ENCODE measurements at places on chromosomes 2 and 18.
A peak's percentile ranks its signal among the peaks of the same experiment; 100 is the strongest.

DNA sequence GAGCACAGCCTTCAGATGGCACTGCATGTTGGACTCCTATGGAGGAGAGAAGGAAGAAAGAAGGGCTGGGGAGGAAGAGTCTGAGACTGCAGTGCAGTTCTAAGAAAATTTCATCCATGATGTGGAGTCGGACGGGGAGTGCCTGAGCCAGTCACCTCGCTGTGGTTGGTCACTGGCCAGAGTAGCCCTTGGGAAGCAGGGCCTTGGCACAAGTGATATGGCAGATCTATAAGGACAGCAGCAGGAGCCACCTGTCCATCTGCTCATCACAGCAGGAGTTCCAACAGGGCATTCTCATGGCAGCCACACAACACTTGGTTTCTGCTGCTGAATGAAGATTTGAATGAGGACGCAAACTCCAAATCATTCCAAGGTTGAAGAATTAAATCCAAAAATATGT is 314.8 kb downstream of the CYP26B1 start:
- DNase-seq = no peak

GRCh38 chr2:30393510-30393909 is 53.5 kb upstream of the LCLAT1 start:
- DNase-seq = no peak

- no peak for DNase-seq
Observed at GRCh38 chr2:143802242-143802641, 673.0 kb downstream of the ARHGAP15 start.

DNA sequence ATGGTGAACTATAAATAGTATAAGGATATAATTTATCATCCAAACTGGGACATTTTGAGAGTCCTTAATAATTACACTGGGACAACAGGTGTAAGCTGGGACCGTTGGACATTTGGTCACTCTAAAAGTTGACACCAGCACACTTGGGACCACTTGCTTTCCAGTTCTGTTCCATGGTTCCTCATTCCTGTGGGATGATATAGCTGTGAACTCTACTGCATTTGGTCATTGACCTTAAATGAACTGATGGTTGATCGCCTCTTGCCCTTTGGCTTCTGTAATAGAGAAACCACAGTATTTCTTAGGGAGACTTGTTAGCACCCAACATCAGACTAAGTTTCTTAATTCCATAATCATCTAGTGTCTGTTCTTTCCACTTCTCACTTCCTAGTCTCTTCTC is 46.7 kb downstream of the EML6 start:
- no peak for DNase-seq

DNA sequence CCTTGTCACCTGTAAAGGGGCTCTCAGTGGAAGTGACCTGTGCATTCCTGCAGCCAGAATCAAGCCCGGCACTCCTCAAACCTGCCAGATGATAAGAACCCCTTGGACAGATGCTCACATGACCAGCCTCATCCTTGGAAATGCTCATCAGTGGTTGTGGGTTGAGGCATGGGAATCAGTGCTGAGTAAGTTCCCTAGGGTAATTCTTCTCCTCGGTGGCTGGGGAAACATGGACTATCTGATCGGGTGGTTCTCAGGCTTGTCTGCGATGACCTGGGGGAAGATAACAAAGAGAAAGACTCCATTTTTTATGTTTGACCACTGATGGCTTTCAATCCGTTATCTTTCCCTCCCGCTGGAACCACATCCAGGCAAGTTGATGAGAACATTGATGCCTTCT is 84.0 kb downstream of the SPP2 start:
- no peak for DNase-seq

GRCh38 chr18:38576349-38576748 is 1010.8 kb upstream of the CELF4 start:
- DNase-seq = no peak

DNA sequence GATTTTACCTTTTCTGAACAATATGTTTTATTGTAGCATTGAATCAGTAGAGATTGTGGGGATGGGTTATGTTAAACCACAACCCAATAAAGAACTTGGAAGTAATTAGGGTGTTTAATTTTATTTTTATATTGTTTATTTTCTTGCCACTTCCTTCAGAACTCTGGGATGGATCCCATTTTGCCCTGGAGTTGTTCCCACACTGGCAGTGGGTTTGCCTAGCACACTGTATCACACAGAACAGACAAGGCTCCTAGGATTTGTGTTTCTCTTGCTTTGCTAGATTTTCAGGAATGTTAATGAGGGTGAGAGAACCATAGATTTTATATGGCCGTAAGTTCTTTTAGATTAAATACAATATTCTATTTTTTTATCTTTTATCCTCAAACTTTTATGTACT is 59.0 kb downstream of the TANK start:
- no peak for DNase-seq

DNA sequence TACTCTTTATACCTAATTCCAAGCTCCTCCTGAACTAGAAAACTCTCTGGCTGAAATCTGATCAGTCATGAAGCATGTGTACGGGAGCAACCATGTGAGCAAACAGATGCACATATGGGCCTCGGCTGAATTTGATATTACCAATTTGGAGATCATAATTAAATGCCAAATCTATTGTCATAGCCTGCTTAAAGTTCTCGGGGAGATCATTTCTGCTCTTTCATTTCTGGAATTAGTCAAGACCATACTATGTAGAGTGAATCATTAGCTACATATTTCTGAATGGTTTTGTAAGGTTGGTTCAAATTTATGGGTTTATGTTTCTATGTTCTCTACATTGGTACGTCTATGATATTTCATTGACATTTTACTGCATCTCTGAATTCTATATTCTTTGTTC is 205.5 kb downstream of the UBE2E3 start:
- no peak for DNase-seq

DNA sequence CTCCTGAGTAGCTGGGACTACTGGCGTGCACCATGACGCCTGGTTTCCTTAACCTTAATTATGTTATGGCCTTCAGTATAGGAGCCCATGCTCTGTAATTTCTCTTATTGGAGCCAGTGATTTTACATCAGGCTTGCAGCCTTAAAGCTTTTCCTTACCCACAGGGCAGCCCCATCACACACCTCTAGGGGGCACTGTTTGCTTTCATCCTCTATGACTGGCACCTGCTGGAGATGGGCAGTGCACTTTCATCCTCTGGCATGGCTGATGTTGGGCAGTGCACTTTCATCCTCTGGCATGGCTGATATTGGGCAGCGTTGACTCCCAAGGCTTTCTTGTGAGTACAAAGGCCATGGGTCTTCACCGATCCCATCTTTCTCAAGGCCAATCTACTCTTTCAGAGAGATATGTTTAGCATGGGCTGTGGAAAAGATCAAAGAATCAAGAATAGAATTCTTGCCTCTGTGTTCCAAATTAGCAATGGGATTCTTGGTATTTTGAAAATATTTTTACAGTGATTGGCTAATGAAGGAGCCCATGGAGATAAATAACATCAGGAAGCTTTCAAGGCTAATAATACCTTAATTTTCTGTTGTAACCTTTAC is 80.7 kb upstream of the MEX3C start:
- peak; percentile 54 for DNase-seq

- no peak for DNase-seq
Observed at GRCh38 chr18:78587096-78587495, 392.5 kb upstream of the SALL3 start.

DNA sequence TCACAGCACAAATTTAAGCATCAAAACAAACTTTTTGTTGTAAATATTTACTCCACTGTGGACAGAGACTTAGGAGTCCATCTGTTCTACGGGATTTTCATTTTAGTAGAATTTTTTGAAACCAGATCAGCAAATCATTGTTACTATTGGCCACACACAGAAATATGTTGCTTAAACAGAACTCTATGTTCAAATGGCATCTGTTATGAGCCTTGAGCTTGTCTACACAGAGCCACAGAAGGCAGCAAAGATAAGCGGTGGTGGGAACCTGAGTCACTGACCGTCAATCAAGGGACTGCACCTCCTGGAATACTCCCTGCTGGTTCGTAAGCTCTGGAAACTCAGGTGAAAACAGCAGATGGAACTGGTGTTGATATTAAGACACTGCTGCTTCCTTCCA is 156.8 kb downstream of the TMEM200C start:
- no peak for DNase-seq

DNA sequence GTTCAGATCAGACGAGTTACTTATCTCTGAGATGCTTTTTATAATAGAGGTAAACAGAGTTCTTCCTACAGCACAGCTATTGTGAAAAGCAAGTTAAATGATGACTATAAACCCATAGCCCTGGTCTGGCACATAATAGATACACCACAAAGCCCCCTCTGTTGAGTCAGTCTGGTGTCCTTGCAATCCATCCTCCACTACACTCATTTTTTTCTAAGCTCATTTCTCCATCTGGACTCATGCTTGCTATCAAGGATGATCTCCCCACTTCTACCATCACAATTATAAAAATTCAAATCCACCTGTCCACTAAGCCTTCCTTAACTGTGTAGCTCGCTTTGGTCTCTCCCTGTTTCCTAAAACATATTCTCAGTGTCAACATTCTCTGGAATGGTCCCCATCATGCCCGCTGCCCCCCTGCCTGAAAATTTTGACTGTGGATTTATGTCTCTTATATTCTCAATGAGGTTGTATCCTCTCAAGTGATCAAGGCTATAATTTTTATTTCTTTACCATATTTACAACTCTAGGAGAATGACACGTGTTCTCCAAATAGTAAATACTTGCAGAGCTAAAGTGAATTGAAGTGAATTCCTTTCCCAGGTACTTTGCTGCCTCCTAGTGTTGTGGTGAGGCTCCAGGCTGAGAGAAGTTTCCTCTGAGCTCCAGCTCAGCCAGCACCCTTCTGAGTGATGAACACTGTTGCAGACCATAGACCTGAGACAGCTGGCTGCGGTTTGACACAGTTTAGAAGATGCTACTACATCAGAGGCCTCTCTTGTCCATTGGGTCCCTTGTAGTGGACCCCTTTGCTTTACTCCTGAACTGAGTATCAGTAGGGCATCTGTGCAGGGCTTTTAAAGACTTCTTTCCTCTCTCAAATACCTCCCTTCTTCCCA is 108.7 kb downstream of the DPP10 start:
- DNase-seq = peak; percentile 26

- DNase-seq = no peak
Observed at GRCh38 chr2:143615562-143615961, 486.3 kb downstream of the ARHGAP15 start.

DNA sequence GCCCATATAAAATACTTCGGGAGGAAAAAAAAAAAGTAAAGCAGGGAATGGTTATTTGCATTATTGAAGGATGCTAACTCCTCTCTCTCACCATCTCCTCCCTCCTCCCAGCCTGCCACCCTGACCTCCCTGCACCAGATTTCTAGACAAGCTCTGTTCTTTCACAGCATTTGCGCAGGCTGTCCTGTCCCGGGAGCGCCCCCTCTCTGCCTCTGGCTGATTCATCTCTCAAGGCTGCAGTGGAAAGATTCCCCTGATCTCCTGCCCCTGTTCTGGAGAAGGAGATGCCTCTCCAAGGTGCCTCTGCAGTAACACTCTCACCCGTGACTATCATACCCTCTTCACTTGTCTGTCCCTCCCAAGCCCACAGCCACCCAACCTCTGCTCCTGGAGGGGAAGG is 38.5 kb downstream of the COL4A4 start:
- DNase-seq = no peak

- no peak for DNase-seq
Observed at GRCh38 chr2:102103992-102104871, 38.3 kb upstream of the IL1R1 start.

GRCh38 chr2:192696857-192697256 is 502.1 kb upstream of the TMEFF2 start:
- DNase-seq = no peak

DNA sequence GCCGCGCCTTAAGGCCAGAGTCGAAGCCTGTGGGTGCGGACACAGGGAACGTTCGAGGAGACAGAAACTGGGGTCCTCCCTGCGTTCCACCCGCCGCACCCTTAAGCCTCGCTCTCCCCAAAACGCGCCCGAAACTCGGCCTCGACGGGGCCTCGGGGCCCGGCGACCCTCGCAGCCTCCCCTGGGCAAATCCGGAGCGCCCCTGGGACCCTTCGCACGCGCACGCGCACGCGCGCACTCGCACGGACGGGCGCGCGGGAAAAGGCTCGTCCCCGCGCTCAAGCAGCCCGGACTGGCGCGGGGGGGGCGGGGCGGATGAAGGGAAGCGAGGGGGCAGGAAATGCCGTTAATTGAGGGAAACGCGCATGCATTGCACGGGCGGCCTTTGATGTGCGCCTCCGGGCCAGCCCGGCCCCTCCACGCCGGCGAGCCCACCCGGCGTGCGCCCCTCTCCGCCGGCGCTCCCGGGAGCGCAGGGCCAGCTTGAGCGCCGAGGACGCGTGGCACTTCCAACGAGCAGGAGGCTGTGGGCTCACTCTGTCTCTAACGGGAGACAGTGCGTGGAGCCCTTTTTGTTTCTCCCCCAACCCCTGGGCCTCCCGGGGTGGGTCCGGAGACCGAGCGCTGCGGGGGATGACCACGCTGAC is 5.4 kb upstream of the SALL3 start:
- no peak for DNase-seq

DNA sequence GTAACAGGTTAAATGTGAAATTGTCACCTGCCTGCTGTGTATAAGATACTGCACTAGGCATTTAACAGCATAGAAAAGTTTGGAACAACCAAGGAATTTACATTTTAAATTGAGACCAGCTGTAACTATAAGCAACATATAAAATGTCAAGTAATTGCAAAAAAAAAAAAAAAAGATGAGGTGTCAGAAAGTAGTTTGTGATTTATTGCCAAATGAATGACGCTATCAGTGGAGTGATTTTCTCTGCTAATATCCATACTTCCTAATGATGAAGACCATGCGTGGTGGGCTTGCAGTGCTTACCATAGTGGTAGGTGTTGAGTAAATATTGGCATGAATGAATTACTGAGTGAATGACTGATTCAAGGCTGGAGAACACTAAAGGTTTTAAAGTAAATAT is 73.3 kb downstream of the OSBPL6 start:
- no peak for DNase-seq

DNA sequence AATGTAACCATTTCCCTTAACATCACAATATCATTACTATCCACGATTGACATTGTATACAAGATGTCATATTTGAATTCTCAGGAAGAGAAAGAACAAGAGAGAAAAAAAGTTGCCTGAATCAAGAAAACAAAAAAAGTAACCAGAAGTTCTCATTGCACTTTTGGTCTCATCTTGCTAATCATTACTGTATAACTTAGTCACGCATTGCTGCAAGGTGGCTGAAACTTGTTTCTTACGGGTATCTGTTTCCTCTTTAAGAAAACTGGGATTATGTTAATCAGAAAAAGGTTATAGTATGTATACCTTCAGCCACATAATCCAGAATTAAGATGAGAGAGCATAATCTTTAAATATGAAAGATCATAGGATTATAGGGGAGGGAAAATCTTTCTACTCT is 639.7 kb upstream of the SYT4 start:
- no peak for DNase-seq

DNA sequence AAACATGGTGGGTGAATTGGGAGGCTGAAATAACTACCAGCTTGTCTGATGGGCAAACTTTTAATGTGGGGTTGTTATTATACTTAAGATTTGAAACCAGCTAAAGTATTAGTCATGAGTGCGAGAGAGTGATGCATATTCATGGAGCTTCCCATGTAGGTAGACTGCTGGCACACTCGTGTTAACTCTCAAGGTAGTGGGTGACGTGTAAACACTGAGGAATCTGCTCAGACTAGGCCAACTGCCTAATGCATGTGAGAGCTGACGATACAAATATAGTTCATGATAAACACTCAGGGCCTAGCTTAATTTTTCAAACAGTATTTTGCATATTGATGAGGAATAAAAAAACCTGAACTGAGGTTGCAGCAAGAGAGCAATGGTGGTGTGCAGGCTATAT is 1165.7 kb upstream of the PIK3C3 start:
- no peak for DNase-seq

- DNase-seq = peak; percentile 76
Observed at GRCh38 chr2:162318328-162319180, at the start of gene IFIH1. Gene IFIH1 (minus strand): TSS chr2:162318684. CDS start chr2:162318307, 377 bp downstream.
